Stimulated activated naive CD8-positive, alpha-beta T cell treated with anti-CD3 and anti-CD28 coated beads, Interleukin-15, amount 100 ng/mL, for 72 hours (primary cell): ENCODE measurements at places on chromosomes 11 and 22.
A peak's percentile ranks its signal among the peaks of the same experiment; 100 is the strongest.

- DNase-seq: no peak
Observed at GRCh38 chr11:85263328-85263727, 363.8 kb downstream of the DLG2 start.

- peak; percentile 2 for DNase-seq
Observed at GRCh38 chr11:120835601-120836228, 188.2 kb upstream of the TBCEL start.

GRCh38 chr22:38244106-38244505 is 28.7 kb downstream of the TMEM184B start:
- DNase-seq: no peak

DNA sequence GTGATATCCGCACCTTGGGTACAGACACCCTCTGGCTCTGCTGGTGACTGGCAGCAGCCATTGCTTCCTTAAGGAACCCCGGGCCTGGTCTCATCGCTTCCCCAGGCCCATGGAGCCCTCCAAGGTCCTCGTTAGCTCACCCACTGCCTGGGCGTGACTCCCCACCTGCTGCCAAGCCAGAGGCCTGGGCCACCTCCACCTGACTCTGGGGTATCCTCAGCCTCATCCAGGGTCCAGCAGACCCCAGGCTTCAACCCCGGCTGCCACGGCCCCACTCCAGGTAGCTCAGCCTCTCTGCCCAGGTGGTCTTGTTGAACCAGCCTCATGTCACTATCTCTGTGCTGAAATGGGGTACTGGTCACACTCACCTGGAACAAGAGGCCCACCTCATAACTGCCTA is 337.9 kb downstream of the BRD1 start:
- no peak for DNase-seq

- DNase-seq: no peak
Observed at GRCh38 chr11:15673408-15673831, 558.7 kb downstream of the INSC start.

DNA sequence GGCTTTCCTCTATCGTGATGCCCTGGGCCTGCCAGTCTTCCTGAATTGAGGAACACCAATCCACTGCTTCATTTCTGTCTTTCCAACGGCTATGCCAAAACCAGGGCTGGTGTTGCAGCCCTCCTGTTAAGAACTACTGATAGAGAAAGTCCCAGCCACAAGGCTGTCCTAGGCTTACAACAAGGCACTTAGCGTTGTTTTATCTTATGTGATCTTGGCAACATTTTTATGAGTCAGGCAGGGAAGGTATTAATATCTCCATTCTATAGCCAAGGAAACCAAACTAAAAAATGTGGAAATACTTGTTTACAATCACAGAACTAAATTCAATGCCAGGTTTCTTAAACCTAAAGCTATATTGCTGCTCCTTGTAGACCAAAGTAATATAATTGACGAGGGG is 89.9 kb upstream of the AMOTL1 start:
- DNase-seq: no peak

- DNase-seq: no peak
Observed at GRCh38 chr11:84922836-84923235, 704.3 kb downstream of the DLG2 start.

GRCh38 chr11:12478743-12479142 is 101.4 kb downstream of the PARVA start:
- no peak for DNase-seq

GRCh38 chr11:76642341-76642740 is 28.2 kb downstream of the LRRC32 start:
- DNase-seq: peak; percentile 47

GRCh38 chr22:30221121-30221992 is 25.2 kb downstream of the LIF start:
- peak; percentile 87 for DNase-seq

DNA sequence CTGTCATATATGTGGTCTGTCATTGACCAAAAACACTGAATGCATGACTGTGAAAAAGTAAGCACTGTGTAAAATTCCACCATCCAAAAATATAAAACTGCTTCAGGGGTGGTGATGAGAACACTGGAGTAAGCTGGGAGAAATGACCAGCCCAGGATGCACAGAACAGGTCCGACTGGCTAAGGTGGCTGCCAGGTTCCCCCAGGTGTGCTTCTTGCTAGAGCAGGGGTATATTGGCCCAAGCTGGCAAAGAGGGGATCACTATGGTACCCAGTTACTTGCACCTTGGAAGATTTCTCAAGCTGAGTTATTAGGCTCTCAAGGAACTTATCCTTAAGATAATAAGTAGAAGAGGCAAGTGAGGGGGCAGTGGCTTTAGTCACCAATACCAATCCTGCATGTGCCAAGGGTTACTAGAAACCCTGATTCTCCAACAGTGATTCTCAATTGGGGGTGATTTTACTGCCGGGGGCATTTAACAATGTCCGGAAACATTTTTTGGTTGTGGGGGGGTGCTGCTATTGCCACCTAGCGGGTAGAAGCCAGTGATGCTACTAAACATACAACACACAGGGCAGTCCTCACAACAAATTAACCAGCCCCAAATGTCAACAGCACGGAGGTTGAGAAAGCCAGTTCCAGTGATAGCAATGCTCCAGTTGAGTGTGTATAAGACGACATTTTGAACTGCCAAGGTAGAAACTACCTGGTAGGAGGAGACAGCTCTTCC is 15.7 kb downstream of the SNU13 start:
- no peak for DNase-seq

- no peak for DNase-seq
Observed at GRCh38 chr11:102521121-102521520, 9.4 kb downstream of the MMP7 start.

- no peak for DNase-seq
Observed at GRCh38 chr11:120682866-120683265, 171.3 kb downstream of the GRIK4 start.

- DNase-seq: no peak
Observed at GRCh38 chr11:88293931-88294330, 43.6 kb downstream of the CTSC start.

GRCh38 chr11:113805640-113806039 is 26.0 kb downstream of the CLDN25 start:
- DNase-seq: no peak

- DNase-seq: no peak
Observed at GRCh38 chr11:64224151-64224890, 1.7 kb downstream of the TRPT1 start.

DNA sequence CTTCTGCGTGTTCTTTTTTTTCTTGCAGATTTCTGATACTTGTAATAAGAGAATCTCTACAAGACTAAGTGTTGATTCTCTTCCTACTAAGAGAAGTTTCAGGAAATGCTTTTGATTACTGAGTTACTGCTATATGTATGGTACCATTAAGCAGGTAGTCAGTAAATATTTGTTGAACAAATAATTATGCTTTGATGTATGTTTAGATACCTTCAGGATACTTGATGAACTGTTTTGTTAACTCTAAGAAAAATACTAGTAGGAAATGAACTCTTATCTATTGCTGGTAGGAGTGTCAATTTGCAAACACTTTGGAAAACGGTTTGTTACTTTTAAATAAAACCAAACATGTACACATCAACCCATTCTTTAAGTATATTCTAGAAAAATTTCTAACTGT is 90.6 kb downstream of the TMEM135 start:
- DNase-seq: no peak
